Pancreas (tissue), 10 donors: ENCODE measurements at places on chromosomes 6 and 20. TPM values are rescaled to one million over a fixed set of nuclear protein-coding genes. Genes with fewer than 3 reads are reported as not detected.

Gene STX11
- 1.1 TPM for polyA plus RNA-seq

Gene POM121L2
- polyA plus RNA-seq = not detected

- H3K4me1 ChIP-seq = no peaks in the 10 kb centered on the region
- H3K36me3 ChIP-seq = no peaks in the 10 kb centered on the region
- no peak for DNase-seq
- H3K27ac ChIP-seq = no peak overlapping the region
- no peaks in the 10 kb centered on the region for H3K27me3 ChIP-seq
Observed at GRCh38 chr20:12030470-12030869, 112.8 kb downstream of the BTBD3 start.

Gene WFDC12
- not detected for polyA plus RNA-seq

Gene ADGRF1
- polyA plus RNA-seq = 0.56 TPM

Gene PHF10
- polyA plus RNA-seq = 39.8 TPM
